ENCODE measurements at places on chromosomes 2 and 18. TPM values are rescaled to one million over a fixed set of nuclear protein-coding genes. Genes with fewer than 3 reads are reported as not detected.
A peak's percentile ranks its signal among the peaks of the same experiment; 100 is the strongest.

- no peak for DNase-seq
Measured at GRCh38 chr2:37992601-37993000, 67.5 kb downstream of the RMDN2 start.

GRCh38 chr2:44295633-44296359, 20.5 kb downstream of the SLC3A1 start:
- DNase-seq: no peak

DNA sequence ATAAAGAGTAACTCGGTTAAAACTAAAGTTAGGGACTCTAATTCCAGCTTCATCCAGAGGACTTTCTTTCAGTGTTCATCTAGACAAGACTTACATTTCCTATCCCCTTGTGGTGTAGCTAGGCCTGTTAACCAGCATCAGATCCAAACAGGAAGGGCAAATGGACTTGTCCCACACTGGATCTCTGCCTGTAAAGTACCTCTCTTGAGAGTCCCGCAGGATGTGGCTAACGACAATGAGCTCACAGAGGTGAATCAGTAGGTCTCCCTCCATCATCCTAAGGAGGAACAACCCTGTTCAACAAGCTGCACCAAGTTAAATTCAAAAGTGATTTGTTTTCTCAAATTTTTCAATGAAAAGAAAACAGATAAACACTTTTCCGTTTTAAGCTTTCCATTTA, 412.3 kb upstream of the RGPD4 start:
- no peak for DNase-seq

GRCh38 chr2:104836265-104836664, 17.6 kb upstream of the POU3F3 start:
- DNase-seq: no peak

- DNase-seq: no peak
Measured at GRCh38 chr2:188647430-188648070, 326.6 kb upstream of the COL3A1 start.

DNA sequence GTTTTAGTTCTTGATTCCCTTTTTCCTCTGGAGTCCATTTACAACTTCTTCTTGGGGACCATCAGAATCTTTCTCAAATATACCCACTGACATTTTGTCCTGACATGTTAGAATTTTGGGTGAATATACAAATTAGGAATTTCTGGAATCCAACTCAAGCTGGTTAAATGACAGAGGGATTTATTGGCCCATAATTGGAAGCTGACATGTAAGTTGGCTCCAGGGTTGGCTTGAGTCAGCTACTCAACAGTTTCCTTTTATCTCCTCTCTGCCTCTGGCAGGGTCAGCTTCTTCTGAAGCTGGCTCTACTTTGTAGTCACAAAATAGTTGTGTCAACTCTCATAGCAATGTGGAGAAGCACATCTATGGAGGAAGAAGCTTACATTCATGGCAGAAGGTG, 36.6 kb upstream of the PPP1R1C start:
- no peak for DNase-seq

DNA sequence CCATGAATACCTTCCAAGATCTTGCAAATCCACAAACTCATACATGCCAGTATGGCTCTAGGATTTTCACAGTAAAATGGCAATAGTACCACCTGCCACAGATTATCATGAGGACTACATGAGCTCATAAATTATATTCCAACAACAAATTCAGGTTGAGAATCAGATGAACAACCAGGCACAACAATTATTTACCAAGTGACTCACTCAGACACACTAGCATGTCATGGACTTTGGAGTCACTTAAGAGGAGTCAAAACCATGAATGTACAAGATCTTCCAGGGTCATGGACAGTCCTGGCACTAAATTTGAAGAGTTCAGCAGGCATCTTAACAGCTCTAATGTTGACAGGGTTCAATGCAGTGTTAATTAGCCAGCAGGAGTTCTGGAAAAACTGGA, 34.4 kb upstream of the BZW1 start:
- DNase-seq: no peak

DNA sequence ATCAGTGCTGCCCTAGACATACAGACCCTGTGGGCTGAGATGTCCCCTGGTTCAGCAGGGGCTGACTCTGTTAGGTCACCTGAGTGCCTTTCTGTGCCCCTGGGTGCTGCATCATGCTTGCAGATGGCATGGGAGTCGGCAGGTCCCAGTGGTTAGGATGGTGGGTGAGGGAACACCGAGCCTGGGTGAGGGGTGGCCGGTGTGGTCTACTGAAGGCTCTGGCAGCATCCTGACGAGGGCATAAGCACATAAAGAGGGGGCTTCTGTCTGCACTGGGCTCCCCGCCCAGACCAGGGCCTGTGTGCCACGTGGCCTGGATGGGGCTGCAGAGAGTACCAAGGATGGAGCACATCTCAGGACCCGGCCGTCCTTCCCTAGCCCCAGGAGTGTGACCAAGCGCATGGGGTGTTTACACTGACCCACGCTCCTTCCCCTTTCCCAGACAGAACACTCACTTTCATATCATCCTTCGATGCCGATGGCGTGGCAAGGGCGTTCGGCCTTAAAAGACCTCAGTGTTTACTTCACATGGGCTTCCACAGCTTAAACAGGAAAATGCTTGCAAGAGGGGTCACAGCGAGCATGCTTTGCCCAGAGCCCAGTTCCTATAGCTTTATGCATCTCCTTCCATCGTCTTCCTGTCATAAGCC, 115.1 kb downstream of the STPG4 start:
- peak; percentile 66 for DNase-seq

- no peak for DNase-seq
Measured at GRCh38 chr2:28930205-28930604, 35.7 kb downstream of the WDR43 start.

- no peak for DNase-seq
Measured at GRCh38 chr18:56516789-56517188, 121.6 kb downstream of the TXNL1 start.

DNA sequence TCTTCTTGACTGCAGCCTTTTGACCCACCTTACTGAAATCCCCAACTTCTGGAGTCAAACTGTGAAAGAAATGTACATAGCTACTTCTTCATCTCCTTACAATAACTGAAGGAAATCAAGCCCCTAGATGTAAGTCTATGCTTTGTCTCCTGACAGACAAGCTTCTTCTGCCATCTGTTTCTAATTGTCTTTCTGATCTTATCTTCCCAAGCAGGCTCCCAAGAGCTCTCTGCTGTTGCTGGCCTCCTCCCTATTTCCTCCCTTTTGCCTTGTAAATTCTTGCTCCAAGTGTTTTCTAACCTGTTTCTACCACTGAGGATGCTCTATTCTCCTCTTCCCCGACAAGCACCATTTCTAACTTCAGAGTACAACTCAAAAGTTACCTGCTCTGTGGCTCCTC, 77.4 kb upstream of the OSR1 start:
- no peak for DNase-seq

DNA sequence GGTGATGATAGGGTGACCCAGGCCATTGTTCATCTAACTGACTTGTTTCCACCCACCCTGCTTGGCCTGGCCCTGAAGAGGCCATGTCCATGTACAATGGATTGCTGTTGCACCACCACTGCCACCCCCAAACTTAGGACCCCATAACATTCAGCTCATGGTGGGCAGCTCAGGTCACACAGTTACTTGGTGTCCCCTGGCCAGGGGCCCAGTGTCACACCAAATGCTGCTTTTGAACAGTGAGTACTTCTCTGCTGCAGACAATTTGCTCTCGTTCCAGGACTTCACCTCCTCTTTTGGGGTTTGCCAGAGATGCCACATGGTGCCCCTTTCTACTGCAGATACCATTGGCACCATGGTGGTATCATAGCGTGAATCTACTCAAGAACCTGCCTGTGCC, 11.7 kb downstream of the MAB21L4 start:
- peak; percentile 21 for DNase-seq

DNA sequence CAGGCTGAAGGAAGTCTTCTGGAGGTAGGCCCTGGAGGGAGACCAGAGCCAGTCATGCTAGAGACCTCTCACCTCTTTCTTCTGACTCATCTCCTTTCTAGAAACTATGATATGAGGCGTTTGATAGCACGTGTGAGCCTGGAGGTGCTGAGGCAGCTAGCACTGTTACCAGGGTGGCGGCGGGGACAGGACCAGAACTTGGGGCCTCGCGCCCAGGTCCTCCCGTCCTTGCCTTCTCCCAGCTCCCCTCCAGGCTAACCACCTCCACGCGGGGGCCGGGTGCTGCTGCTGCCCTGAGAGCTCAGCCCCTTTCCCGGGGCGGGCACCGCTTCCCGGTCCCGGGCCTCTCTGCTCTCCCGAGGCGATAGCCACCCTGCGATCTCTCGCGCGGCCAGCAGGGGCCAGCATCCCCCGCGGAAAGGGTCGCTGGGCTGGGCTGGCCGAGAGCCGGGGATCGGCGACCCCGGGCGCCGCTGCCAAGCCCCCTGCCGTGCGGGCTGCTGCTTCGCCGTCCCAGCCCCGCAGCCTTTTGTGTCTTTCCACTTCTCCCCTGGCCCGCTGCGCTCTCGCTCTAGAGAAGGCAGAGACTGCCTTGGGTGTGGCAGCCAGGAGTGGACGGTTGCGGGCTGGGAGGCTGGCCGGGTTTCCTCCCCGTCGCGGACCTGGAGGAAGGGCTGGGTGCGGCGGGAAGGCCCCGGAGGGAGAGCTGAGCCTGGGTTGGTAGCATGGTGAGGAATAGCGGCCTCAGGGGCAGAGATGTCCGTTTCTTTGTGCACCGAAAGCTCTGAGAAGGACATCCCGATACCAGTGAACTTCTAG, 49.1 kb downstream of the TMEM17 start:
- DNase-seq: peak; percentile 91

GRCh38 chr2:24809316-24810007, 16.2 kb downstream of the CENPO start:
- DNase-seq: no peak

The DUSP19 gene
- 12.4 TPM for total RNA-seq

The SLC23A3 gene
- total RNA-seq: 0.95 TPM

The REG3A gene
- not detected for total RNA-seq

The HAAO gene
- total RNA-seq: 3.5 TPM

The DNAH7 gene
- 0.67 TPM for total RNA-seq
